ENCODE measurements at places on chromosomes 12 and 14.

DNA sequence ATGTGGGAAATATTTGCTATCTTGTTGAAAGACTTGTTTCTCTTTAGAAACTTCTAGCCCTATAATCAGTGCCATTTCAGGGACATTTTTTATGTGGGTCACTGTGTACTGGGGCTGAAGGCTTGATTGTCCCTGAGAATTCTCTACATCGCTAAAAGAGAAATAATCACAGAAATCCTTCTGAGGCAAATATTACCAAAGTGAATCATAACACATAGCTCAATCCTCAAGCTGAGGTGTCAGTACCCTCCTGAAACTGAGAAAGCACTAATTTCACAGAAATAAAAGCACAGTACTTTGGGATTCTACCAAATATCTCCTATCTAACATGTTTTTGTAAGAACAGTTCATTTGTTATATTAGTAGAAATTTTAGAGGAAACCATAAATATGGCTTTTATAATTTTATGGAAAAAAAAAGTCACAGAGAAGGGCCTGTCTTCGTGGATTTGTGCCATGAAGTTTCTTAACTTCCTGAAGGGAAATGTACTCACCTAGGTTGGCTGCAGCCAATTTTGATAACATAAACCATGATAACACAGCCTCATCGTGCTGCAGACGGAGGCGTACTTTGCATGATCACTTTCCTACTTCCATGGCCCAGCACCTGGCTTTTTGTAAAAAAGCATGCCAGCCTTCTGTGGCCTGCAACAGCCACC is 163.7 kb upstream of the HIF1A start:
- no peak for DNase-seq

DNA sequence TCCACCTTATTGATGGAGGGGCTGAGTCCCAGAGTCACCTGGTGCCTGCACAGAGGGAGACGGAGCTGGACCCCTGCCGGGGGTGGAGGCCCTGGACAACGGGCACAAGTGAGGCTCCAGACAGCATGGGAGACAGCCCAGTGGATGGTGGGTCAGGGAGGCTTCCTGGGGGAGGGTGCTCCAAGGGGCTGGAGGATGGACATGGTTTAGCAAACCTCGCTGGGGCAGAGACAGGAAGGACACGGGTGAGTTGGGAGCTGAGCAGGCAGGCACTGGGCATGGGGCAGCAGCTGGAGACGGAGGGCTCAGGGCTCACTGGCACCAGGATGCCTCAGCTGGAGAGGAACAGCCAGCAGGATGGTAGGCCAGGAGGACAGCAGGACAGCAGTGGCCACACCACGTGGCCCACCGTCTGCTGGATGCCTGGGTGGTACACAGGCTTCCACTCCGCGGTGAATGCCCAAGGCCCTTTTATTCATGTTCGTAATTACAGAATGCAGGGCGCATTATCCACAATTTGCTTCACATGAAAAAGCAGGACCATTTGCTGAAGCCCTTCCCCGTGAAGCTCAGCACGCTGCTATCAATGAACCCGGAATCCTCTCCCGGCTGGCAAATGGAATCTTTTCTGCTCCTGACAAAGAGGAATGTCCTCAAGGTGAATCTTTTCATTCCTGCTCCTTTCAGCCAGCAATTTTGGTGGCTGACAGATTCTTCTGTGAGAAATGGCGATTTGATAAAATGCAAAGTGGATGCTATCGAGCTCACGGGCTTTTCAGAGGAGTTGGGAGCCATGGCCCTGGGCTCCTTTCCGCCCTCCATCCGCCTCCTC is 138.1 kb upstream of the C14orf180 start:
- DNase-seq: no peak

- no peak for DNase-seq
These were observed 5.4 kb downstream of the SAMD4A start for GRCh38 chr14:54572316-54572715.

GRCh38 chr12:68998041-68998440 is 65.1 kb upstream of the CPM start:
- DNase-seq: no peak

DNA sequence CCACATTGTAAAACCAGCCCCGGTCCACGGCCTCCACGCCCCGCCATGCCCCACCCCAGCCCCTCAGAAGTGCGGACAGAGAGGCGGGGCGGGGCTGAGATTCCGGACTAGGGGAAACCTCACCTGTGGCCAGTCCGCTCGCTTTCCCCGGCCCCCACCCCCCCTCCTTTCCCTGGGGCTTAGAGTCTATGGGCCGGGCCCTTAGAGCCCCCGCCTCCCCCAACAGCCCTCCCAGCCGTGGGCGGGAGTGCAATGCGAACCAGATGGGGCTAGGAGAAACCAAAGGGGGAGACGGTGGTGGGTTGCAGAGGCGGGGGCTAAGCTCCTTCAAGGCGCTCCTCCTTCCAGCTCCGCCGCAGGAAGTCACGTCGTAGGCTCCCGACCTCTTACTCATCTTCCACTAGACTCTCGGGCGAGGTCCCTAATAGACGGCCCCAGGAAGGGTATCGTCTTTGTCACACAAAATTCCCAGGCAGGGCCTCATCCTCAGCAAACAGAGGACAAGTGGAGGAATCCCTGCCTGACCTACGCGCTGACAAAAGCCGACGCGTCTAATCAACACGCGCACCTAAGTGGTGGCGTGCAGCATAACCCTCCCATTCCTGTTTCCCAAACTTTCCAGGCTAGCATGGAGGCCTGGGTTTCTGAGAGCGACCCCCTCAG is 1.1 kb upstream of the NAB2 start:
- peak; percentile 50 for DNase-seq

DNA sequence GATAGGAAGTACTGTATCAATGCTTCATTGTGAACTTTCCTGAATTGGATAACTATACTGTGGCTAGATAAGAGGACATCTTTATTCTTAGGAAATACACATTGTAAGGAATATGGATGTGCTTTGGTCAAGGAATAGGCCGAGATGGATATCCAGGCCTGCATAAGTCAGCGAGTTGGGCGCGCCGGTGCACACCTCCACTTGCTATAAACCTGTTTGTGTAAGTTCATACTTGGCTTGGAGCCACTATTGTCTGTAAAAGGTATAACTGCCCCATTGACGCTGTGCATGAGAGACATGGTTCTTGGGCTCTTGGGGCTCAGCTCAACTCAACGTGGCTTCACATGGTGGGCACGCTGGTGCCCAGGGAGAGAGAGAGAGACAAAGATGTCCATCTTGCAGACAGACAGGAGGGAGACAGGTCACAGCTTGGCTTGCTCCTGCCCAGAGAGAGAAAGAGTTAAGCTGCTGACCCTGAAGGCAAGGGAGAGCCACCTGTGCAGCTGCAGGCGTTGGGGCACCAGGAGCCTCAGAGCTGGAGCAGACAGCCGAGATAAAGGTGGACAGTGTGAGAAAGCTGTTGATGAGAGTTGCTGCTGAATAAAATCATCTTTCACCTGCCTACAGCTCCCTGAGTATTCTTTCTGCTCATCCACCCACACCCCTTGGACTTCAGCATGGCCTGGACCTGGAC is 34.1 kb upstream of the COCH start:
- no peak for DNase-seq
